AML-193 (cell line): ENCODE measurements at places on chromosomes 7 and 10.

GRCh38 chr7:73761854-73762658, 8.0 kb downstream of the CLDN3 start:
- DNase-seq, result no peak

DNA sequence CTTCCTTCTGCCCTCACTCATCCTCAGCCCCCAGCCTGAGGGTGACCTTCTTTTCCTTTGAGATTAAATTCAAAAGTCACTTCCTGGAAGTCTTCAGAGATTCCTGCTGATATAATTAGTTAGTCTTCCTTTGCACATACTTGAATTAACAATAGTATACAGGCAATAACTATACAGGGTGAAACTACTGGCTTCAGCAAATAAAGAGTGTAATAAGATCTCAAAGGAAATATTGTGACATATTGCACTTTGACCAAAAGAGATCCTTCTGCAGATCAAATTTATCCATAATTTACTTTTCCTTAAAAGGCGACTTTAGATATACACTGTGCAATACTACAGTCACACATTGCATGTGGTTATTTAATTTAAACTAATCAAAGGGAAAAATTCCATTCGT, 123.8 kb downstream of the SEMA3A start:
- no peak for DNase-seq

DNA sequence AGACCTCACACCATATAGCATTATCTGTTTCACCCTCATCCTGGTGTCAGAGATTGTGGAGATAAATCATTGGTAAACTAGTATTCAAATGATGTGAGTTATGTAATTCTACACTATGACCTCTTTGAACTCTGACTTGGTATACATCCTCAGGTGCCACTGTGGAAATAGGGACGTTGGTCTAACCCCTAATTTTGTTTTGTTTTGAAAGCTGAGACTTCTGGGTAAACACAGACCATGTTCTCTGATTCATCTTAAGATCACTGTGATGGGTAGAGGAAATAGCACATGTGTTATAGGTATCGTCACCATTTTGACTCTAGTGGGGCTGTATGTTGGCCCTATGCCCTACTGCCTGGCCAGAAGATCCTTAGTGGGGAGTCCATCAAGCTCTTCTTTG, 241.6 kb downstream of the CCDC7 start:
- DNase-seq, result no peak

DNA sequence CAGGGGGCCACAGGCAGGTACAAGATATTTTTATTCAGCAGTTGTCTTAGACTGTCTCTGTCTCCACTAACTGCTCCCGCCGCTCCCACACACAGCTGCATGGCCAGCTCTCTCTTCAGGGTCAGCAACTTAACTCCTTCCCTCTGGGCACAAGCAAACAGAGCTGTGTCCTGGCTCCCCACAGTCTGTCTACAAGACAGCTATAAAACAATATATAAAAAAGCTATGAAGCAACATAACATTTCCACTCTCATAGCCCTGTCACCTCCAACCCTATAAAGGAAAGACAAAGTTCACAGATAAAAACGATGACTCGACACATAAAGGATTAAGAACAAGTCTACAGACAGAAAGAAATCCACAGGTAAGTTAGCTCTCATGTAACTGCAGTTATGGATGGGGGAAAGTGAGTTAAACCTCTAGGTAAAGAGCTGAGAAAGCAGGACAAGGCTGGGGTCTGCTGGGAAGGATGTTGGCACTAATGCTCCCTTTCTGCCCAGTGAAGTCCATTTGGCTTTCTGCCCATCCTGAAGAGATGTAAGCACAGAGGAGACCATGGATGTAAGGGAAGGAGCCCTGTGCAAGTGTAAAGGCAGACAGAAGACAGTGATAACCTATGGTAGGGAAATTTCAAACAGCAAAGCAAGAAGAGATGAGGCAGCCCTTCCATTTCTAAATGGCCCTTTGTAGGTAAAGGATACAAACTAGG, 27.0 kb downstream of the RAPGEF5 start:
- no peak for DNase-seq

DNA sequence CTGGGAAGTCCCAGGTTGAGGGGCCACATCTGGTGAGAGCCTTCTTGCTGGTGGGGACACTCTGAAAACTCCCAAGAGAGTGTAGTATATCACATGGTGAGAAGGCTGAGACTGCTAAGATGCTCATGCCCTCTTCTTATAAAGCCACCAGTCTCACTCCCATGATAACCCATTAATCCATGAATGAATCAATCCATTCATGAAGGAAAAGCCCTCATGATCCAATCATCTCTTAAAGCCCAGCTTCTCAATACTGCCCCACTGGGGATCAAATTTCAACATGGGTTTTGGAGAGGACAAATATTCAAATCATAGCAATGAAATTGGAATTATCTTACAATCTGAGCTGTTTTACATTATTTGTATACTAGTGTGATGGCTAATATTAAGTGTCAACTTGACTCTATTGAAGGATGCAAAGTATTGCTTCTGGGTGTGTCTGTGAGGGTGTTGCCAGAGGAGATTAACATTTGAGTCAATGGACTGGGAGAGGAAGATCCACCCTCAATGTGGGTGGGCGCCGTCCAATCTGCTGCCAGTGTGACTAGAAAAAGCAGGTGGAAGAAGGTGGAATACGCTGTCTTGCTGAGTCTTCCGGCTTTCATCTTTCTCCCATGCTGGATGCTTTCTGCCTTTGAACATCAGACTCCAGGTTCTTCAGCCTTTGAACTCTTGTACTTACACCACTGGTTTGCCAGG, 14.3 kb upstream of the UBE2D1 start:
- no peak for DNase-seq

DNA sequence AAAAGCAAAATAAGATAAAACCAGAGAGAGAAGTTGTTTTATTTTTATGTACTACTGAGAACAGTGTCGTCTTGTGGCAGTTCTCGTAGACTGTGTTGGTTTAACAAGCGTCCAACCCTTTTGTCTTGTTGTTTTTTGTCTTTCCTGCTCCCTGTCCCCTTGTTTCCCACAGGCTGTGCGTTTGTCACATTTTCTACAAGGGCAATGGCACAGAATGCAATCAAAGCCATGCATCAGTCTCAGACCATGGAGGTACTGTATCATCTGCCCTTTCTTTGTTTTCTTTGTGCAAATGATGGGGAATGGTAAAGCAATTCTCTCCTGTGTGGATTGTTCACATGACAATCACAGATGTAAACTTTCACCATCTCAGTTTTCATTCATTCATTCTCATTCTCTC, 248.8 kb downstream of the CELF2 start:
- DNase-seq, result no peak

GRCh38 chr7:20778063-20778721, 8.5 kb downstream of the SP8 start:
- no peak for DNase-seq

GRCh38 chr10:2933071-2933470, 134.3 kb upstream of the PFKP start:
- DNase-seq, result no peak

DNA sequence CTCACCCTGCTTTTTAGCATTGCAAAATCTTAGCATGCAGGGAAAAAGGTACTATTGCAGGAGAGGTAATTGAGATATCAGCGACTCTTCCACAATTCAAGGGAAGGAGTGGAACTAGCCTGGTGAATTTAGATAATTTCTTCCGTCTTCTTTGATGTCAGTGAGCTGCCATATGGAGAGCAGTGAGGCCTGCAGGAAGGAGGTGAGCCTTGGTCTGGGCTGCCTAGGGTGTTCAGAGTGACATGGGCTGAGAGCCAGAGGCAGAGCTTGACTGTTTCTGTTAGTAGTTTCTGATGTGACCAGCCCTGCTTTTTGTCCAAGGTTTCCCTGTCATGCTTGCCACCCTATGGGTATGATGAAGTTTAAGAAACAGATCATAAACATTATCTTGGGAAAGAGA, 28.6 kb downstream of the KAT6B start:
- no peak for DNase-seq

- no peak for DNase-seq
Measured at GRCh38 chr7:116574025-116574822, 49.4 kb downstream of the CAV1 start.

DNA sequence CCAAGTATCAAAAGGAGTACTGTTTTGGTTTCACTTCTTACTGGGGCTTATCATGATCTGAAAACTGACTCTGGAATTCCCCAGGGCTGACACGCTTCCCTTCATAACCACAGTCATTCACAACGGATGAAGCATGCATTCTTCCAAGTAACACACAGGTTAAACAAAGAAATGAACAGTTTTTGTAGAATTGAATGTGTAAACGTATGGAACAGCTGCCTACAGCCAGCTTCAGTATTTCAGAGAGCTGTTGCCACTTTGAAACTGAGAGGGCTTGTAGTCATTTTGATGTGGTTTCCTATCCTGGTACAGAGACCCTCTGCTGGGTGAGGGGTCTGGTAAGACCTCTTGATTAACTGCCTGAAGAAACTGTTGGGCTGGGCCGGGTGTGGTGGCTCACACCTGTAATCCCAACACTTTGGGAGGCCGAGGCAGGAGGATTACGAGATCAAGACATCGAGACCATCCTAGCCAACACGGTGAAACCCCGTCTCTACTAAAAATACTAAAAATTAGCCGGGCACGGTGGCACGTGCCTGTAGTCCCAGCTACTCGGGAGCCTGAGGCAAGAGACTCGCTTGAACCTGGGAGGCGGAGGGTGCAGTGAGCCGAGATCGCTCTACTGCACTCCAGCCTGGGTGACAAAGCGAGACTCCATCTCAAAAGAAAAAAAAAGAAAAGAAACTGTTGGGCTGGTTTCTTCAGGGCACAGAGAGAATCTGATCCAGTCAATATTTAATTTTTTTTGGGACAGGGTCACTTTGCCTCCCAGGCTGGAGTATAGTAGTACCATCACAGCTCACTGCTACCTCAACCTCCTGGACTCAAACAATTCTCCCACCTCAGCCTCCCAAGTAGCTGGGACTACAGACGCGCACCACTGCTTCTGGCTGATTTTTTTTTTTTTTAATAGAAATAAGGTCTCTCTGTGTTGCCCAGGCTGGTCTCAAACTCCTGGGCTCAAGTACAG, 4.7 kb downstream of the NFE2L3 start:
- no peak for DNase-seq

DNA sequence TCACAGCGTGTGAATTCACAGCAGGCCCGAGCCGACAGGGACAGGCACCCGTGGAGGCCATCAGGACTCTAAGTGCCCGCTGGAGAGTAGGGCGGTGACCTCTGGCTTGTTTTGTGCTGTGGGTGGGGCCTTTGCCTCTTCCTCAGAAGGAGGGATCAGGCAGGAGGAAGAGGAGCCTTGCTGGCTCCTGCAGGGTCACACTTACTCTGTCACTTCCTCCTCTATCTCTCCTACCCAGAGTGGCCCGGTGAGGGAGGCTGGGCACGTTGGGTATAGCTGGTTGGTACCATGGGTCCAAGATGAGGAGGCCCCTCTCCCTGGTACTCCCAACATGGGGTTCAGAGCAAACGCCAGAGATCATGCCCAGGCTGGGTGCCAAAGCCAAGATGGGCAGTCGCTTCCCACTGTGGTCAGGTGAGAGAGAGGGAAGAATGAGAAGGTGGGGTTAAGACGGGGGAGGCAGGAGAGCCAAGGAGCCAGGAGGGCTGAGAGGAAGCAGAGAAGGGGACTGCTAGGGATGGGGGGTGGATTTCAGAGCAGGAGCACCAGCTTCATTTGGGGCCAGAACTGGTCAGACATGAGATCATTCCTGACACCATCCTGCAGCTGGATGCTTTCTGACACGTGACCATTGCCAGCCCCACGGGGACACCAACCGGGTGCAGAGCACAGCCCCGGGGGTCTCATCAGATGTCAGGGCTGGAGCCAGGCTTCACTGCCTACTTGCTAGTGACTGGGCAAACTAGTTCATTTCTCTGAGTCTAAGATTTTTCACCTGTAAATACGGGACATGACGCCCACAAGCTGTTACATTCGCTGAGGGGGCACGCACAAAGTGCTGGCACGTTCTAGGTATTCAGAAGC, 54.8 kb upstream of the CACUL1 start:
- no peak for DNase-seq

DNA sequence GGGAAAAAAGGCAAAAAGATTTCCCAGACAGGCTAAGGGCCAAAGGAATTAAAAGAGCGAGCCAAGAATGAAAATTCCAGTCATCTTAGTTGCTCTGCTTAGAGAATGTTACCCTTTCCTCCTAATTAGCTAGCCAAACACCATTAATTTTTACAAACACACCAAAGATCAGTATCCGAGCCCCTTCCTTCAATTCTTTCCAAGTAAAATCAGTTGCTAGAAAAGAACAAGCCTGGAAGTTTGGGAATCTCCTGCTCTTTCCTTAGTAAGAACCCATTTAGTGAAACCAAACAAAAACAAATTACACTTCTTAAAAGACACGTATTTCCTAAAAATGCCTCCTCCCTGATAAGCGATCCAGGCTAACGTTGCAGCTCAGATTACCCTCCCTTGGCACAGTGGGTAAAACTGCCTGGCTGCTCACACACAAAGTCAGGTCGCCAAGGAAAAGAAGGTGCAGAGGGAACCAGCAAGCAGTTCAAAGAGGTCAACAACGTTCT, 57.1 kb upstream of the ABLIM1 start:
- DNase-seq, result no peak

GRCh38 chr10:87544721-87545120, 40.0 kb downstream of the MINPP1 start:
- DNase-seq, result no peak

DNA sequence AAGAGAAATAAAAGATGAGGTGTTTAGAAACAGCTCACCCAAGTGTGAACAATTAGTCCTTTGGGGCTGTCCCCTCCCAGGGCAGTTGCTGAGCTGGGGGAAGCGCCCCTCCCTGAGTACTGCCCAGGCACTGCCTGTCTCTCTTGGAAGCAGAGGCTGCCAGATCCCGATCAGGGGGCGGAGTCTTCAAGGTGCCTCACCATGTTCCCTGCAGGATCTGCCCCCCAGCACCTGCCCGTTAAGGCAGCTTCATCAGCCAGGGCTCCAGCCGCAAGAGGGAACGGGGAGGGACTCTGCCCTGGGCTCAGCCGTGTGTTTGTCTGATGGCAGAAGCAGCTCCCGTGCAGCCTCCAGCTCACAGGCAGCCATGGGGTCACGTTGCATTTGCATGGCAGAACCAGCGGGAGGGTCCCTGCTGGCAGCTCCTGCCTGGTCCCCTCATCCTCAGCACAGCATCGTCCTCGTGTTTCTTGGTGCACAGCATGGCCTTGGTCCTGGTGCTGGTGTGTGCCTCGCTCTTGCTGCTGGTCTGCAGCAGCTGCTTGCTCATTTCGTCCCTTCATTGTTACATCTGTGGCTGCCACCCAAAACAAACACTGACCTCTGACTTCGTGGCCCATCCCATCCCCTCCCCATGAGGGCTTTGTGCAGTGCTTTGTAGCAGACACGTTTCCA, 10.7 kb upstream of the DPYSL4 start:
- DNase-seq, result no peak

DNA sequence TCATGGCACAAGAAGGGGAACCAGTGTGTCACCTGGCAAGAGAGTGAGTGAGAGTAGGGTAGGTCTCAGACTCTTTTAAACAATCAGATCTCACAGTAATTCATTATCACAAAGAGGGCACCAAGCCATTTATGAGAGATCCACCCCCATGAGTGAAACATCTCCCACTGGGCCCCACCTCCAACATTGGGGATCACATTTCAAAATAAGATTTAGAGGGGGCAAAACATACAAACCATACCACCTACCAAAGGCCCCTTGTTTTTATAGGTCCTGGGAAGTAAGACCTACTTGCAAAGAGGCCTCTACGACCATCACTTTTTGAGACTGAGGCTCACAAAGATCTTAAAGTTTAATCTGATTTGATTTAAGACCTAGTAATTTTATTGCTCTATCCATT, 134.9 kb downstream of the NRCAM start:
- no peak for DNase-seq

- DNase-seq, result no peak
Measured at GRCh38 chr7:129739427-129739826, 127.9 kb downstream of the NRF1 start.
